ENCODE measurements at places on chromosomes 7 and 10.

DNA sequence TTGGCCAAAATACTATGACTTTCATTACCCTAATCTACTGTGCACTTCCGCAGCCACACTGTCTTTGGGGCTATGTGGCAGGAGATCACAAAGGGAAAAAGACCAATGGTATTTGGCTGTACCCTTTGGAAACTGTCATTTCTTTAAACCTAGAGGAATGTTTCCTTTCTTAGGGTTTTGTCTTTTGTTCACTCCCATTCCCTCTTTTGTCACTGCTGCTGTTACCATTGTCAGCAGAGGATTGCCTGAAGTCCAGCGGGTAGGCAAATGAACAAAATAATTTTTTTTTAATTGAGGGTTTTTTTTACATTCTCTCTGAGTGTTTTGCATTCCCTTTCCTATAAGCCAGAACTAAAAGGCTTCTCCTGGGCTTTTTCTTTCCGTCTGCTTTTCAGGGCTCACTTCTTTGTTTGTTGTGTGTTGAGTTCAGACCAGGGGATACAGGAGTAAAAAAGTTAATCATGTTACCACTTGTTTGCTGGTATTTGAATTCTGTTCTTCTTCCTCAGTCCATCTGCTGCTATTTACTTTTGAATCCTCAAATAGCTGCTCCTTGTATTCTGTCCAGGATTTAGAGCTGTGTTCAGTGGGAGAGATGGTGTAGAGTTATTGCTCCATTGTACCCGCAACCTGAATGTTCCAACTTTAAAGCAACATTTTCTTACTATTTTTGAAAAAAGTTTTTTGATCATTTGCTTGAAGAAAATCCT lies 374.6 kb downstream of the SUGCT start:
- no peak for DNase-seq

DNA sequence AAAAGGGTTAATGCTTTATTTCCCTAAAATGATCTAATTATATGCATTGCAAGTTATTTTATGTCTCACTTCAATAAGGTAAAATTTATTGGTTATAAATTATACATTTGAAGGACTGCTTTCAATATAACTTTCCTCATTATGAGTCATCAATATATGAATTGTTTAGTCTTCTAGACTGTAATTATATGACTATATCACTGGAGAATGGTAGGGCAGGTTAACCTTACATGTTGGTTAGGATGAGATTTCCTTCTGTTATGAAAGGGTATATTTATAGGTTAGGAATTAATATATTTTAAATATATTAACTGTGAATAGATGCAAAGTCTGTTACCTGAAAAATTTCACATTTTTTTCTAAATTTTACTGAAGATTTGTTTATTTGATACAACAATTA lies 406.4 kb upstream of the ETV1 start:
- DNase-seq, result no peak

- no peak for DNase-seq
These were observed 17.1 kb upstream of the ITGB8 start for GRCh38 chr7:20313626-20314025.

DNA sequence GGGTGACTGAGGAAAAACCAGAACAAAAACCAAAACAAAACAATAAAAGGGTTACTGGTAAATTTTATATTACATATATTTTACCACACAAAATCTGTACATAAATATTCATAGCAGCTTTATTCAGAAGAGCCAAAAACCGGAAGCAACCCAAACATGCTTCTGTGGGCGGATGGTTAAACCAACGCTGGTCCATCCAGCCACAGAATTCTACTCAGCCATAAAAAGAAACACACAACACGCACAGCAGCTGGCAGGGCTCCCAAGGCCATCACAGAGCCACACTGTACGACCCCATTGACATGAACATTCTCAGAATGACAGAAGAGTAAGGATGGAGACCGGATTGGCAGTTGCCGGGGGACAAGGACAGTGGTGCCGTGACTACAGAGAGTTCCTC lies 83.6 kb downstream of the PROSER2 start:
- DNase-seq, result no peak

DNA sequence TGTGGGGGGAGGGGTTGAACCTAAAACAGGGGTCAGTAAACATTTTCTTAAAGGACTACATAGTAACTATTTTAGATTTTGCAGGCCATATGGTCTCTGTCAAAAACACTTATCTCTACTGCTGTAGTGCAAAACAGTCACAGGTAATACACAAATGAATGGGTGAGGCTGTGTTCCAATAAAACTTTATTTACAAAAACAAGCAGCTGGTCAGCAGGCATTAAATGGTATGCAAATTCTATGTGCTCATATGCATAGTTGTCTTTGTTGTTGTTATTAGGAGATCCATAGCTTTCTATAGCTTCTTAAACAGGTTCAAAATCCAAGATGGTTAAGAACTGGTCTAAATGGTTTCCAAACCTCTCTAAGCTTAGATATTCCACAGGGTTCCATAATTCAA lies 302.6 kb downstream of the RNLS start:
- DNase-seq, result no peak

GRCh38 chr10:126015413-126015812 lies 119.0 kb downstream of the FANK1 start:
- no peak for DNase-seq

- DNase-seq, result no peak
These were observed 12.5 kb downstream of the NOBOX start for GRCh38 chr7:144391014-144391413.

DNA sequence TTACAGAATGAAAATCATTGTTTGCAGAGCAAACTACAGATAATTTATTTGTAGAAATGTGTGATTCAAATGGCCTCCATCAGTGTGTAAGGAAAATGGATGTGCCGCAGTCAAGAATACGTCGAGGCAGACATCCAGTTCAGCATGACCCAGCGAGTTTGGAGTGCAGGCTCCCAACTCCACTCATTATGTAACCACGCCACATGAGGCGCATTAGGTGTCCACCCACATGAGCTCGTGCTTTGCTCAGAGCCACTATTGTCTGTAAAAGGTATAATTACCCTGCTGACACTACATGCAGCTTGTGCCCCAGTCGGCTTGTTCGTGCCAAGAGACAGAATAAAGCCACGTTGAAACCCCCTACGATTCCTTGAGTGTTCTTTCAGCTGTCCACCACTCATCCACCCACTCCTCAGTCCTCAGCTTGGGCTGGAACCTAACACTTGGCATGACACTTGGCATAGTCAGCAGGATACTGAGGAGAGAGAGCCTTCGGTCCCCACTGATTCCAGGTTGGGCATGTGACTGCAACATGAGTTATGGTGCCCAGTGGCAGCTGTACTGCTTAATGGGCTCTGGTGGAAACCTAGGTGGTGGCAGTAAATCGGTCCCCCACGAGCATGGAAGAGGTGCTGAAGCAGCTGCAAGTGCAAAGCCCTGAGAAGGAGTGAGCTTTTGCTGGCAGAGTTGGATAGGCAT lies 102.7 kb downstream of the BICC1 start:
- no peak for DNase-seq

DNA sequence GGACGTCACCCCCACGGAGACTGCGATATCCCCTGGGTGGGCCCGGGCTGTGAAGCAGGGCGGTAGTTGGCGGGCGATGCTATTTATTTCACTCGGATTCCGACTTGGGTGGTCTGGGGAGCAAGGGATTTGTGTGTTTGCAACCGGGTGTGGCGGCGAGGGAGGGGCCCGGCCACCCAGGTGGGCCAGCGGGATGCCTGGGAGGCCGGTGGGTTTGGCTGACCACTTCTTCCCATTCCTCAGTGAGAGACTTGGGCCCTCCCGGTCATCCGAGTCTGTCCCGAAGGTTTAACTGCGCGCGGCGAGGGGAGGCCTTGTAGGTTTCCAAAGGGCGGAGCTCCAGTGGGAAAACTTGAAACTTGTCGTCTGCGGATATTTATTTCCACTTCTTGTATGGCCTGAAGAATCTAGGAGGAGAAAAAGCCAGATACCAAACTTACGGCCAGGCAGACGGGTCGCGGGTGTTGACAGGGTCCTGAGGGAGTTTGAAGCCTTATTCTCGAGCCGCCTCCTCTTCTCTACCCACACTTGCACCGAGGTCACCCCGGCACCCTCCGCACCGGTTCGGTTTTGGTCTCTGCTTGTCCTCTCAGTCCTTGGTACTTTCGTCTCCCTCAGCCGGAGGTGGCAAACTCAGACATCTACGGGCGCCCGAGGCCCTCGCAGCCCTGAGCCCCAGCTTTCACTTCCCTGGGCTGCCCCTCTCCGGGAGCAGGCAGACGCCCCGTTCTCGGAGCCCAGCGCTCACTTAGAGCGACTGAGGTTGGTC lies 17.9 kb downstream of the ZNF316 start:
- no peak for DNase-seq

DNA sequence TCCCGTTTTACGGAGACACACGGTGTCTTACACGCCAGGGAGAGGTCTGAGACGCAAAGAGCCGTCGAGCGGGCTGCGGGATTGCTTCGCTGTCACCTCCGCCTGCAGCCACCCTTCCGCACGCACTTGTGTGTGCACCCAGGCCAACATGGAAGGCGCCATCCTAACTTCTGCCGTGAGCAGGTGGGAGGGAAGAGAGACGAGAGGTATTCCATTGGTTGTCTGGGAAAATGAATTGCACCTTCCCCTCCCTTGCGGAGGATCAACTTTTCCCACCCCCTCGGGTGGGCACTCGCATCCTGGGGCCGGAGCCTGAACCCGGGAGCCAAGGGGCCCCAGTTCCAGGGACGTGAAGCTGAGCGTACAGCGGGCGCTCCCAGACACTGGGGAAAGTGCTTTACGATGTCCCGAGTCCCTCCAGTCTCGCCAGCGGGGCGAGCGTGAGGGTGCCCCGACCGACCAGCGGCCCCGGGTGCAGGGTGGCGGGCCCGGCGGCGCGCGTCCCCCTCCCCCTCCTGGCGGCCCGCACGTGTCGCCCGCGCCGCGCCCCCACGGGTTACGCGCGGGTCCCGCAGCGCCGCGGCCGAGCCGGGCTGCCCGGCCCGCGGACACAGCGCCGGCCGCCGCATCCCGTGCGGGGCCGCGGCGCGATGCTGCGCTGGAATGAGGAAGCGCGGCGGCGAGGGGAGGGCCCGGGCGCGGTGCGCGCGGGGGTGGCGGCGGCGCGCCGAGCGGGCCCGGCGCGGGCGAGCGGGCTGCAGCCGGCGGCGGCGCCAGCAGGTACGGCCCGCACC lies 984 bp upstream of the IKZF1 start:
- DNase-seq, result no peak

DNA sequence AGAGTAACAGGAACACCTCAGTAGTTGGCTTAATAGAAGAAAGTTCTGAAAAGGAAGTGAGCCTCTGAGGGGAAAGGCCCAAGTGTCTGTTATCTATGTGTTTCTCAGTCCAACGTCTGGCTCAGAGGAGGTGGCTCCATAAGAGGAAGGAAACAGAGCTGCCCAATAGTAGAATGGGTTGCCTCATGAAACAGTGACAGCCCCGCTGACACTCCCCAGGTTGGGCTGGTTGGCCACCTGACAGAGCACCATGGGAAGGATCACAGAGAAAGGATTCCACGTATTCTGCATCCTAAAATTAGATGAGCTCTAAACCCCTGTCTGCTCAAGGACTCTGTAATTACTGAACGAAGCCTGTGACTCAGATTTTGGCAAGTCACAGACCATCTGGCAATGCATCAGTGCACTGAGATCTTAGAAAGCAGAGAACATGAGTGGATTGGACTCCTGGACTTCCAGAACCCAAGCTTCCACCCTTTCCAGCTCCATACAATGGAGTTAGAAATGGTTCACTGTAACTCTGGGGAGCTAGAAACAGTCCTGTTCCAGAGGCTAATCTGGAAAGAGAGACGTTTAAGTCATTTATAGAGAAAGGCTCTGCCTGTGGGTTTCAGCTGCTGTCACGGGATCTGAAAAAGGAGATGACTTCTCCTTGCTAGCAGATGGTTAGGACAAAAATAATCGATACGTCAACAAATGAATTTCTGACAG lies 2.9 kb downstream of the PKD2L1 start:
- peak; percentile 41 for DNase-seq

DNA sequence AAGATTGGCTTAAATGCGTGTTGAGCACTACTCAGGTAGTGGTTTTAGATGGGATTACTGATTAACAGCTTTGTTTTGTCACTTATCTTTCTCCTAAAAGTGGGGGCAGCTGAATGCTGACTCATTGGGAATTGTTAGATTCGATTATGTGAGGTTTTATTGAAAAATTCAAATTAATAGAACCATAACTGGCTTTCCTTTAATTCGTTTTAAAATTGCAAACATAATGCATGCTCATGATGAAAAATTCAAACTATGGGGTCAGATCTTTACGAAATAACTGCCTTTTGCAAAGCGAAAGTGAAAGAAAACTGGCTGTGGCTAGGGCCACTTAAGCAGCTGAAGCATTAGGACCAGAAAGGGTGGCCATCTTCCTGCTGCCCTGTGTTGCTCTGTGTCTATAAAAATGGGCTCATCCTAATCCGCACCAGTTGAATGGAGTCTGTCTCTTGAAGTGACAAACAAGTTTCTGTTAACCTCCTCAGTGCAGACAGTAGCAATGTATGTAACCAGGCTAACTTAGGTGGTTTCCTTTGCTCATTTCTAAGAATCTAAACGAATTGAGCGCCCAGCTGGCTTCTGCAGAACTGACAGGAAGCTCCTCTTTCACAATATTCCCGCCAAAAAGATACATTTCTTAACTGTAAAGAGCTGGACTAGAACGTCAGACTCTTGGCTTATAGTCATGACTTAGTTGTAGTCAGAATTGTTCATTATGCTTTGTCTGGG lies 27.8 kb downstream of the DENND10 start:
- no peak for DNase-seq

DNA sequence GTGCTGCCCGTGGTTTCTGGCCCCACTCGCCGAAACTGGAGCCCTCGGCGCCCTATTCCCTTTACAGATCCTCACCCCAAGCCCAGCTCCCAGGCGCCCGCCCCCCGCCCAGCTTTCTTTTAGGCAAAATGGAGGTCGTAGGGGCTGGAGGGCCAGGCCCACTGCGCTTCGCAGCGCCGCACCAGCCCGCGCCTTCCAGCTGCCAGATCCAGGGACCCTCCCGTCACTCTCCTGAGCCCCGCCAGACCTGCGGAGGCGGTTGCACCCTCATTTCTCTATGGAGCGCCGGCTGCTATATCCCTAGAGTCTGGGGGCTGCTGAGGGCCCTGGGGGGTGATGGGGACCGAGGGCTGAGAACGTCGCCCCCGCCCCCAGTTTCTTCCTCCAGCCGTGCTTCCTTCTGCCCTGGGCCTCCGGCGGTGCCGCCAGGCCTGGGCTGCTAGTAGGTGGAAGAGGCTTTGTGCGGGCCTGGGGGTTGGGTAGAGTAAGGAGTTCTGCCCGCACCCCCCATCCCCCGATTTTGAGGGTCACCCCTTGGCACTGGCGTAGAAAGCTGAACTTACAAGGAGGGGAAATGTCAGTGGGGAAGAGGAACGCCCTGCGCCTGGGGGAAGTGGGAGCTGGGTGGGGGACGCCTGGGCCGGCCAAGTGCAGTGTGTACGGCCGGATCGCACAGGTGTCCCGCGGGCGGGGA lies 1.0 kb downstream of the GNB2 start:
- DNase-seq, result peak; percentile 32

GRCh38 chr10:21473135-21473534 lies 52.3 kb downstream of the SKIDA1 start:
- DNase-seq, result no peak

- DNase-seq, result no peak
These were observed 186.6 kb upstream of the LYZL1 start for GRCh38 chr10:29102233-29102632.

- peak; percentile 21 for DNase-seq
These were observed 21.8 kb downstream of the PWWP2B start for GRCh38 chr10:132418527-132419416.

GRCh38 chr10:76523246-76523645 lies 1091.8 kb downstream of the LRMDA start:
- DNase-seq, result no peak

GRCh38 chr7:149707448-149707886 lies 65.9 kb downstream of the ZNF467 start:
- DNase-seq, result no peak

GRCh38 chr7:33079096-33079495 lies 16.5 kb upstream of the NT5C3A start:
- DNase-seq, result no peak

Measured in NCI-H1092 treated with DMSO at 0.1 percent for 48 hours (cell line).